ENCODE measurements at places on chromosomes 2 and 18.

DNA sequence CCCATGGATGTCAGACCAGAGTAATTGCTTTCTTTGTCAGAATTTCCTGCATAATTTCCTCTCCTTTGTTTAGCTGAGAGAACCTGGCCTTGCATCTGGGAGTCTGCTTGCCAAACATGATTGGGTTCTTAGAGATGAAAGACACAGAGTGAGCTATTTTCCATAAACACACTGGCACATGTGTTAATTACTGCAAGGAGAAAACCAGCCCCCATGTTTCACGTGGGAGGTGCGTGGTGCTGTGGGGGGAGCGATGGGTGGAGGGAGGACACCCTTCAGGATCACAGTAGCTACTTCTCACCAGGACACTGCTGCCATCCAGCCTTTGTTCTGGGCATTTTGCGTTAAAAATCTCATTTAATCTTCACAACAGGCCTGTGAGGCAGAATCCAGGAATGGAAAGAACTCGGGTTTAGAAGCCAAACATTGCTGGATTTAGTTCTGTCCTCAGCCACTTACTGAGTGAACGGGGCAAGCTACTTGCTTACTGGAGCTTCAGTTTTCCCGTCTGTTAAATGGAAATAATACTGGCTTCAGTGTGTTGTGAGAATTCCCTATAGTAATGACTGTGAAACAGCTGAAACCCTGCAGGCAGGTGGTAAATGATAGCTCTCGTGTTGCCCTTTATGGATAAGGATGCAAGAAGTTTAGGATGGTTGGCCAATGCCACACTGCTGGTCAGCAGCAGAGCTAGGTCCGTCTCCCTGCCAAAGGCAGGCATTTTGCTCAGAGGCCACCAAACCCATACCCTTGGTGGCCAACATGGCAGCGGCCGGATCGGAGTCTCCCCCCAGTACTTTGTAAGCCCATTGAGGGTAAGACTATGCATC, 100.1 kb upstream of the ASAP2 start:
- peak; percentile 93 for DNase-seq

- DNase-seq = peak; percentile 55
Measured at GRCh38 chr2:235087832-235088495, 136.1 kb downstream of the SH3BP4 start.

- peak; percentile 71 for DNase-seq
Measured at GRCh38 chr2:174846941-174847938, 83.0 kb upstream of the CHRNA1 start.

DNA sequence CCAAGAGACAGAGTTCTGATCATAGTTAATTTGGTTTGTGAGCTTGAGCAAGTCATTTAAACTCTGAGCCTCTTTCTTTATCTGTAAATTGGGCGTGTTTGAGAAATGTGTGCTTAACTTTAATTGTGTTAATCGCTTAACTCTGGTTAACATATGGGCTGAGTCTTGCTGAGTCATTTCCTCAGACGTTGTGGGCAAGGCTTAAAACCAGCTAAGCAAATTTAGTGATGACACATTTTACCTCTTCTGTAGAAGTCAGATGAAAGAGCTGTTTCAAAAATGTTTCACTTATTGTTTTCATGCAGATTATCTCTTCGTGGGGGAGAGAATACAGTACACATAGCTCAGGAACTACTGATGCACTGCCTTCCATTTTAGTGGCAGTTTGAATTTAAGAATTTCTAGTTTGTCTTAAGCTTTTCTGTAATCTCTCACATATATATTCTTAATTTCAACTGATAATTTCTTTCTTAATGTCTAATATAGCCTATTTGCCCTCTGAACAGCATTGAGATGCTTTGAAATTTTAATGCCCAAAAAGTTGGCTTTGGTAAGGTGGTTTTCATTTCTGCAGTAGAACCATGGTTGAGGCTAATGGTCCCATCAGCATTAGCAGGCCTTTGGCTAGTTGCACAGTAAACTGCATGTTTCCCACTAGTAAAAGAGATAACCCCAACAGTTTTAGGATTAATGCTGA, 34.9 kb downstream of the RAB10 start:
- peak; percentile 26 for DNase-seq

DNA sequence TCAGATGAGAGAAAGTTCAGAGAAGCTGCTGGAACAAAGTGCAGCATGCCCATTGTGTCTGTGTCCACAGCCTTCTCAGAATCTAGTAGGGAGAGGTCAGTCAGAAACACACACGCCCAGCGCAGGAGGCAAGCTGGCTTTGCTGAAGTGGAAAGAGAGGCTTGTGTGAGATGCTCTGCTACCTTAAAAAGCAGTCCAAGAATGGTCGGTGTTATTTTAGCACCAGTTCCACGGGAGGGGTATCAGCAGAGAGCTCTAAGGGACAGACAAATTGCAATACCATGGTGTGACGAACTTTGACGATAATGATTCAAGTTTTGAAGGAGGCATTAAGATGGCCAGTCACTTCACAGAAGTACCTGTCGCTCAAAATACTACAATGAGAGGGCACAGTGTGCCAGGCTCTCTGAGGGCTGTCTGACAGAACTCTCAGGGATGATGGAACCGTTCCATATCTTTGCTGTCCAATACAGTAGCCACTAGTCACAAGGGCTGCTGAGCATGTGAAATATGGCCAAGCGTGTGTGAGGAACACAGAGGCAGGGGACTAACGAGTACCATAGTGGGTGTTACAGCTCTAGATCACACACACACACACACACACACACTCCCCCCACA, 237.5 kb upstream of the TMEM200C start:
- DNase-seq = no peak

- no peak for DNase-seq
Measured at GRCh38 chr2:210366675-210367080, 51.7 kb upstream of the MYL1 start.

GRCh38 chr2:496729-497128, 180.5 kb downstream of the TMEM18 start:
- DNase-seq = no peak

- no peak for DNase-seq
Measured at GRCh38 chr18:26656431-26656943, 108.1 kb upstream of the KCTD1 start.

GRCh38 chr2:218505754-218506371, 62.3 kb downstream of the USP37 start:
- no peak for DNase-seq

DNA sequence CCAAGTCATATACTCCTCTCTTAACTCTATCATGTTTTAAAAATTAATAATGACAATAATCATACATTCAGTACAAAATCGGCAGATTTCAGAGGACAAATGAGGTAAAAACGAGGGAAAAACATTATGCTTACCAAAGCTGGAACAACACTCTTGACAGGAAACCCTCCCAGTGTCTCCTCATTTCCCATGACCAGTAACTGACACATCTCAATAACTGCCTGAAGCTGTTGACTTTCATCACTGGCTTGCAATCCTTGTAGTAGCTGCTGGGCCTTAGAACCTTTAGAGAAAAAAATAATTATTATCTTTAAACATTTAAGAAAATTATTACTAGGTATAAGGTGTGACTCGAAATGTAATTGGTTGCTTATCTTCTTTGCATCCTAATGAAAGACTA, 103.6 kb downstream of the TRIP12 start:
- no peak for DNase-seq

DNA sequence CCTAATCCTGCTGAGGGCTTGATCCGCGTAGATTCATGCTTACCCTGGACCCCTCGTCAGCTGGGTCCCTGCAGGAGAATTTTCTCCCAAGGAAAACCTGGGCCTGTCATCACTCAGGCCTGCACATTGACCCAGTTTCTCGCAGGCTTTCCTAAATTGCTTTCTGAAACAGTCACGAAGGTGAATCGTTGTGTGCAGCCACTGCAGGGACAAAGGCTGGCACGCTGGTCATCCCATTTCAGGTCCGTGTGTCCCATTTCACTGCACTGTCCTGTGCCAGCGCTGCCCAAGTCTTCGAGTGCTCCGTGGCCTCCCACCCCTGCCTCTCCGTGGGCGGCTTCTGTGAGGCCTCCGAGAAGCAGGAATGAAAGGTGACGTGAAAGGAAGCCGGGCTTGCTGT, 62.8 kb upstream of the YWHAQ start:
- no peak for DNase-seq

DNA sequence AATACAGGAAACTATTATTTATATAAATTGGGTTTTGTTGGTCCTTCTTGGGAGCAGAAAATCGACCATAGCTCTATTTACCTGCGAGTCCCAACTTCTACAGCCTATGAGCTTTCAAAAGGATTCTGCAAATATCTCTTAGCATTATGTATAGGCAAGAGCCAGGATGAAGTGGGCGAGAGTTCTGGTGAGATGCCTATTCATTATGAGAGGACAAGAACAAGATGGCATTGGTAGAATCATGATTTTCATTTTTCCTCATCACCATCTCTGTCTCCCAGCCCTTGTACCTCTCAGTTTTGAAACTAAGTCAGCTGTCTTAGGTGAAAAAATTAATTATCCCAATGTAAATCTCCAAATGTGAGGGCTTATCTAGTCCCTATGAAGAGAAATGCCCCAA, 25.0 kb downstream of the WIPF1 start:
- DNase-seq = no peak

DNA sequence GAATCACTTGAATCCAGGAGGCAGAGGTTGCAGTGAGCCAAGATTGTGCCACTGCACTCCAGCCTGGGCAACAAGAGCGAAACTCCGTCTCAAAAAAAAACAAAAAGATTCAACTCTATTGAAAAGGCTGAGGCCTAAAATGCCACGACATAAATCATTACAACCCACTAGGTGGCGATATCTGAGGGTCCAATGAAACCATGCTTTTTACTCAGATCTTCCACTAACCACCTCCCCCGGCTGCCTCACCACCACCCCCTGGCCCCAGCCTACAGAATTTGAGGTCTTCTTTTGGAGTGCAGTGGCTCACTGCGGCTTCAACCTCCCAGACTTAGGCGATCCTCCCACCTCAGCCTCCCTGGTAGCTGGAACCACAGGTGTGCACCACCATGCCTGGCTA, 57.5 kb downstream of the AP1S3 start:
- peak; percentile 45 for DNase-seq

- no peak for DNase-seq
Measured at GRCh38 chr2:158124896-158125295, 23.2 kb downstream of the UPP2 start.

DNA sequence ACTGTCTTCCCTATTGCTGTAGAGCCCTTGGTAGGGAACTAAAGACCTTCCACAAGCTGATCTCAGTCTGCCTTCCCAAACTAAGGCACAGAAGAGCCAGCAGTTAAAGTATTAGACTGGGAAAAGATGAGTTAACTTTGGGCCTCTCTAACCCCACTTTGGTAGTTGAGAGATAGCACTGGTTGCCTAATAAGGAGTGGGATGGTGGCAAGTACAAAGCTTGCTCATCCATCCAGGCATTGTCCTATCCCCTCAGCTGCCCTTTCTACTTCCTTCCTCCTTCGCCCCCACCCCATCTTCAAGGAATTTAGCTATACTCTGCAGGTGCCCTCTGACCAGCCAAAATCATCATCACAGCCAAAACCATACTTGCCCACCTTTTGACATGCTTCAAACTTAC, 22.2 kb upstream of the AFTPH start:
- no peak for DNase-seq

DNA sequence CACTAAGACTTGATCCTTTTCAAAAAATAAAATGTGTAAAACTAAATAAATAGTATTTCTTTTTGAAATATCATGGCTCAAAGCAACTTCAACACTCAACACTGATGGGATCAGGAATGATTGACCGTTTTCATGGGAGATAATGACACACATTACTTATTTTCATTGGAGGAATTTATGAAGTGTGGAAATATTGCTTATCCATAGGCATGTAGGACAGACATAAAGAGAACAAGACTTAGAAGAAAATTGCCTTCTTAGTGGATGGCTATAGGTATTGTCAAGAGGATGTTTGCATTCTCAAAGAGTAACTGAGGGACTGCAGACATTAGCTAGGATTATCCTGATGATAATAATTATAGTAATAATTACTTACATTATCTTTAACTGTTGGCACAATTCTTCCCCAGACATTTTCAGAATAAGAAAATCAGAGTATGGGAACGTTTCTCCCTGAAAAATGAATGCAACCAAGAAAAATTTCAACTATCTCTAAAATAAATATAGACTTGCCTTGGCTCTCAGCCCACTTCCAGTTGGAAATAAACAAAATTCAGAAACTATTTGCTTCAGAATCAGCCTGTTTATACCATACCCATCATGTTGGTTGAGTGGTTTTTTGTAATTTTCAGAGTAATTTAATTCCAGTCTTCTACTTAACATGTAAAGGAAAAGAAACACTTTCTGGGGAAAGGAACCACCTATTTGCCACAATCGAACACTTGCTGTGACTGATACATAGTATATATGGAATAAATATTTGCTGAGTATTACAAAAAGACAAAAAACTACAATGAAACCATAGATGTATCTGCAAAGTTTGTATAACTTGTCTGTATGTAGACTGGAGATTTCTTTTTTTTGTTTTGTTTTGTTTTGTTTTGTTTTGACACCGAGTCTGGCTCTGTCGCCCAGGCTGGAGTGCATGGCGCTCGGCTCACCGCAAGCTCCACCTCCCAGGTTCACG, 165.7 kb downstream of the TMX3 start:
- DNase-seq = no peak

- DNase-seq = peak; percentile 30
Measured at GRCh38 chr2:230798769-230799399, 65.9 kb upstream of the ITM2C start.

DNA sequence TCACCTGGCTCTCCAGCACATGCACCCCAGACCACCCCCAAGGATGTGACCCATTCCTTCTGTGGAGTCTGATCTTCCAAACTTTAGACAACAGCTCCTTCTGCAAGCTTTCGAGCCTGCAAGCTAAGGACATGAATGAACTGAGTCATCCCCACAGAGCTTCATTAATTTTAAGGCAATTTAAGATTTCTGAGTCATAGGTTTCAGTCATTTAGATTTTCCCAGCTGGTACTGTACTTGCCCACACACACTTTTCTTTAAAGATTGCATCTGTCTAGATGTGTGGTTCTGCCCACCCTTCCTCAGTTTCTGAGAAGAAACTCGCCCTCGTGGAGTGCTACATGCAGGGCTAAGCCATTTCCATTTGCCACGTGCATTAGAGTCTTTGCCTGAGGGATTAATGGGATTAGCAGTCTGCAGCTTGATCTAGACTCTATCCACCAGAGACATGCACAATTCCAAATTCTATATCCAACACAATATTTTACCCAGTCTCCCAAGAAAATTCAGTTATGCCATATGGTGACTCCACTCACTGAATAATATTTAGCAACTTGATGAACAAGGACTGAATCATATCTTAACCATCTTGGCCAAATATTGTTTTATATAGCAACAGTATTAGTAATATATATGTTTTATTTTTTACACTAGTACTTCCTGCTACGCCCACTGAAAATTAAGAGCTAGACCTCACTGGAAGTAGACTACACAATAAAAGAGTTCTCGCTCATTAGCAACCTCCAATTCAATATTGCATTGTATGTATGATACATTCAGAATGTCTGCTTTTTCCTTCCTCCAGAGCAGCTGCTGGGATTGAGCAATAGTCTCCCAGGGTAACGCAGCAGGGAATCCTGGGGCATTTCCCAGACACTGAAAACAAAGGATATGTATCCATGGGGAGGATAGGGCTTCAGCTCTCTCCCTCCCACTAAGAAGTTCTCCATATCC, 14.3 kb upstream of the TRIB2 start:
- peak; percentile 26 for DNase-seq

DNA sequence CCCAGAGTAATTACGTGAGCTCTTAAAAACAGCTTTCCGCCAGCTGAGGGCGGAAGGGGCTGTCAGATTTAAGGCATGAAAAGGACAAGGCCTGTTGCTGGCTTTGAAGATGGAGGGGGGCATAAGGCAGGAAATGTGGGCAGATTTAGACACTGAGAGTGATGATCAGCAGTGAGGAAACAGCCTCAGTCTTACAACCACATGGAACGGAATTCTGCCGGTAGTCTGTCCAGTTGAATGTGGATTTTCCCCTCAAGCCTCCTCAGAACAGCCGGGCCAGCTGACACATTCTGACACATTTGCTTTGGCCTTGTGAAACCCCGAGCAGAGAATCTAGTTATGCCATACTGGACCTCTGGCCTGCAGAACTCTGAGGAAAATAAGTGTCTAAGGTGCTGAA, 16.6 kb downstream of the POLE4 start:
- peak; percentile 0 for DNase-seq

Data from NCI-H69 (cell line).